ENCODE measurements at places on chromosomes 1 and 21.

DNA sequence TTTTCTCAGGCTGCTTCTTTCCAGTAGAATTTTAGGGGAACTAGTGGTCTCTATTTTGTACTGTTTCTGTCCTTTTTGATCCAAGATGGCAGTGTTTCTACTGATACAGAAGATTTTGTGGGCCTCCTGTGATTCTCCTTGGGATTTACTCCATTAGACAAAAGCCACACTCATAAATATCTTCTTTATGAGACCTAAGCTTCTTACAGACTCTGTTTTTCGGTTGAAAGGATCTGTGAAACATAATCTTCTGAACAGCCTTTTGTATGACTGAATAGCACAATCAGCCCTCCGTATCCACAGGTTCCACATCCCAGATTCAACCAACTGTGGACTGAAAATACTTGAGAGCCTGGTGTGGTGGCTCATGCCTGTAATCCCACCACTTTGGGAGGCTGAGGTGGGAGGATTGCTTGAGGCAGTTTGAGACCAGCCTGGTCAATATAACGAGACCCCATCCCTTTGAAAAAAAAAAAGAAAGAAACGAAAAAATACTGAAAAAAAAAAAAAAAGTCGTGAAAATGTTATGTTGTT lies 10.8 kb upstream of the PSMD4 start:
- no peak for DNase-seq

DNA sequence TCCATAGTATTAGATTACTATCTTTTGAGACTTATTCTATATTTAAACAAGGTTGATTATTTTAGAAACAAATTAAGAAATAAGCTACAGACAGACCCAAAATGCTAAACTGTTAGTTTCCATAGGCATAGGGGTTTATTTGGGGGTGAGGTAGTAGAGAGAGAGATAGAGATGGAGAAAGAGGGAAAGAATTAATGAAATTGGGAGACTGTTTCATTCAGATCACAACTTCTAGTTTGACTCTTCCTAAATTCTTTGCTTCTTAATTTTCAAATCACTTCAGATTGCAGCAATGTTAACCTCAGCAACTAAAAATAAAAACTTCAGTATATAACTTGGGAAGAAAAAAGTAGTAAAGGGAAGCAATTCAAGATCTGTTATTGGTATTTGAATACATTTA lies 3.4 kb downstream of the JUN start:
- no peak for DNase-seq

- DNase-seq = no peak
Measured at GRCh38 chr1:23402286-23403037, 22.1 kb downstream of the TCEA3 start.

- no peak for DNase-seq
Measured at GRCh38 chr1:227911376-227911775, 36.4 kb downstream of the WNT9A start.

GRCh38 chr21:41751611-41752011 lies 15.2 kb downstream of the RIPK4 start:
- DNase-seq = no peak

GRCh38 chr1:43660355-43660754 lies 10.4 kb downstream of the KDM4A start:
- no peak for DNase-seq
